ENCODE measurements at places on chromosomes 6 and 20.

DNA sequence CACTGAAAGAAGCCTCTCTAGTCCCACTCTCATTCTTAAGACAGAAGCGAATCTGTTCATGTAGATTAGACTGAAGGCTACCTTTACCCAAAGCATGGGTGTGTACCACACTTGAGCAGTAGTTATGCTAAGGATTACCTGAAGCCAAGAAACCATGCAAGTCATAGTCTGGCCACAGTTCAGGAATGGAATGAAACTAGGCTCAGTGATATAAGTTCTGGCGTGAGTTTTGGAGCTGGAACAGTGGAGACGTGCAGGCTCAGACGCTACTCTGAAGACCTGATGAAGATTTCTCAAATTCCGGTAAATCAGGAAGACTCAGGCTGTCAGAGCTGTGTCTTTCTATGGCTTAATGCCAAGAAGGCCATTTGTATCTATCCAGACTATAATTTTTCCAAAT, 219.9 kb downstream of the HDGFL1 start:
- no peak for DNase-seq

DNA sequence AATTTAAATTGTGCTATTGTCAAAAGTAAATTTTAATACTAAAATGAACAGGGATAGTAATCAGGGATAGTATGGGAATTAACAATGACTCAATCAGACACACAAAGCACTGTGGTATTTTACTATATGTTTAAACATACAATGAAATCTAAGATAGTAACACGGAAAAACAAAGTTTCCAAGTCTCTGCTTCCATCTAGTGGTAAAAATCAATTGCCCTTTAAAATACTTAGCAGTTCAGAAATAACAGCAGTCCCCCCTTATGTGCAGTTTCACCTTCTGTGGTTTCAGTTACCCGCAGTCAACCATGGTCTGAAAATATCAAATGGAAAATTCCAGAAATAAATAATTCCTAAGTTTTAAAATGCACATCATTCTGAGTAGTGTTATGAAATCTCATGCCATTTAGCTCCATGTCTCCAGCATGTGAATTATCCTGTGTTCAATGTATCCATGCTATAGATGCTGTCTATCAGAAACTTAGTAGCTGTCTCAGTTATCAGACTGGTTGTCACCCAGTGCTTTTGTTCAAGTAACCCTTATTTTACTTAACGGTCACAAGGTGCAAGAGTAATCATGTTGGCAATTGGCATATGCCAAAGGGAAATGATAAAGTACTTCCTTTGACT, 58.5 kb downstream of the AHI1 start:
- no peak for DNase-seq

DNA sequence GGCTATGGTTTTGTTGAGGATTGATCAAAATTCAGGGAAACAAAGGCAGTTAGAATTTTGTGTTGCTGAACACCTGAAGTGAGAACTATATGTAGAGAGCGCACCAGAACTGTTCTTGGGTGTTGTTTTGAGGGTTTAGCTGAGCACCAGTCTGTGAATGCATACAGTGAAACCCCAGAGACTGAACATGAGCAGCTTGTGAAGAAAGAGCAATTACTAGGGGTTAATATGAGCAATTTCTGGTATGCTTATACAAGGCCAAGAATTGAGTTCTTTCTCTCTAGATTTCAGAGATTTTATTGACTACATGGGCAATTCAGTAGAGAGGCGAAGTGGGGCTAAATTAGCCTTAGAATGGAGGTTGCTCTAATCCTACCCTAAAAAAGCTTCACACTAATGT, 93.9 kb downstream of the CD2AP start:
- no peak for DNase-seq

DNA sequence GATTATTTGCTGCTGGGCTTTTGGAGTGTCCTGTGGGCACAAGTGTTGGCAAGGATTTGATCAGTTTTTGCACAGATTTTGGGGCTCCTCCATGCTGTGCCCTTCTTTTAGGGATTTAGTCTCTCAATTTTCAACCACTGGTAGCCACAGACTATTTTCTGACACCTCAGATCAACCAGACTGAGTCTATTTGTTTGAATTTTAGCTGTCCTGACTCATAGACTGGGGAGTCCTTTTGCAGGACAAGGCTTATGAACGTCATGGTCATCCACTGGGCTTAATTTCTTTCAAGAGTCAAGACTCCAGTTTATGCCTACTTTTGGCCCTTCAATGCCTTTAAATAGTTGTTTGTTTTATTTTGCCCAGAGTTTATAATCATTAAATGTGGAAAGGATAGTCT, 59.3 kb downstream of the BCKDHB start:
- DNase-seq: no peak

DNA sequence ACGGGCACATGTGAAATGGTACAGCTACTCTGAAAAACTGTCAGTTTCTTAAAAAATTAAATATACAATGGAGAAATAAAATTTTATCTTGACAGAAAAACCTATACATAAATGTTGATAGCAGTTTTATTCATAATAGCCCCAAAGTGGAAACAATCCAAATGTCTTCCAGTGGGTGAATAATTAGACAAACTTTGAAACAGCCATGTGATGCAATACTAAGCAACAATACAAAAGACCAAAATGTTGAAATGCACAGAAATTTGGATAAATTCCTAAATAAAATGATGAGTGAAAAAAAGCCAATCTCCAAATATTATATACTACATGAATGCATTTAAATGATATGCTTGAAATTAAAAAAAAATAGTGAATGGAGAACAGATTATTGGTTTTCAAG, 523.1 kb downstream of the HTR1B start:
- no peak for DNase-seq

- DNase-seq: no peak
Measured at GRCh38 chr6:88532241-88532860, 366.2 kb upstream of the CNR1 start.
